Esophagus muscularis mucosa (tissue), 4 donors: ENCODE measurements at places on chromosomes 7 and 10. TPM values are rescaled to one million over a fixed set of nuclear protein-coding genes. Genes with fewer than 3 reads are reported as not detected.

DNA sequence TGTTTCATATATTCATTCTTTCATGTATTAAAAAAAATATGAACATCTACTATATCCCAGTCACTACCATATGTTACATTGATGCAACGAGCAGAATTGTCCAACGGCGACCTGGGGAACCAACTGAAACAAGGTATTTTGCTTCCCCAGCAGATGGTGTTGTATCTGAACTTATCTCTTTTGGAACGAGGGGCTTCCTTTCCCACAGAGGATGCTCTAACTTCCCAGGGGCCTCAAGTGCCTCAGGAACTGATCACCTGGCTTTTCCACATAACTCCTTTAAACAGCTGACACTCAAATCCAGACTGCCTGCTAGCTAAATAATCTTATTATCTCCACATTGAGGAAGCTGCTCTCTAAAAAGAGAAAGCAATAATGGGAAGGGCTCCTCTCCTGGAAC lies 259.3 kb downstream of the HTR7 start:
- DNase-seq, result no peak

POP7 gene
- total RNA-seq, result 42.8 TPM

PNLIP gene
- total RNA-seq, result not detected

DNA sequence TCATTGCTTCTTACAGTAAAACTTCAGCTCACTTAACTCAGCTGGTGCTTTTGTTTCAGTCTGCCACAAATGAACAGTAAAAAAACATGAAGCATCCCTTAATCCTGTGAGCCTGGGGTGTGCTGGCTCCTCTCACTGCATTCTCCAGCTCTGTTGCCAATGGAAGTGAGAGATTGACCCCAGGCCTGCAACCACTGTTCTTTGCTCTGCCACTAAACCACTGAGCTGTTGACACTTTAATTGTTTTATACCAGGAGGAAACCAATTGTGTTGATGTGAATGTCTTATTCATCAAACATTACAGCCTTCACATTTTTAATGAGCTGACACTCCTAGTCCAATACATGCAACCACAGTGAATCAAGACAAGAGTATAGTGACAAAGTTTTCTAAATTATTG lies 69.4 kb upstream of the FZD1 start:
- no peak for DNase-seq

GRCh38 chr7:50213622-50214017 lies 90.9 kb upstream of the IKZF1 start:
- DNase-seq, result no peak

GRCh38 chr10:95246582-95247051 lies 44.2 kb downstream of the PDLIM1 start:
- DNase-seq, result peak; percentile 94

DNAJC12 gene
- 7.1 TPM for total RNA-seq

SLIT1 gene
- total RNA-seq, result 0.33 TPM
